ENCODE measurements at places on chromosomes 13 and 19.

GRCh38 chr13:70541451-70541850 lies 433.2 kb upstream of the KLHL1 start:
- no peak for DNase-seq

DNA sequence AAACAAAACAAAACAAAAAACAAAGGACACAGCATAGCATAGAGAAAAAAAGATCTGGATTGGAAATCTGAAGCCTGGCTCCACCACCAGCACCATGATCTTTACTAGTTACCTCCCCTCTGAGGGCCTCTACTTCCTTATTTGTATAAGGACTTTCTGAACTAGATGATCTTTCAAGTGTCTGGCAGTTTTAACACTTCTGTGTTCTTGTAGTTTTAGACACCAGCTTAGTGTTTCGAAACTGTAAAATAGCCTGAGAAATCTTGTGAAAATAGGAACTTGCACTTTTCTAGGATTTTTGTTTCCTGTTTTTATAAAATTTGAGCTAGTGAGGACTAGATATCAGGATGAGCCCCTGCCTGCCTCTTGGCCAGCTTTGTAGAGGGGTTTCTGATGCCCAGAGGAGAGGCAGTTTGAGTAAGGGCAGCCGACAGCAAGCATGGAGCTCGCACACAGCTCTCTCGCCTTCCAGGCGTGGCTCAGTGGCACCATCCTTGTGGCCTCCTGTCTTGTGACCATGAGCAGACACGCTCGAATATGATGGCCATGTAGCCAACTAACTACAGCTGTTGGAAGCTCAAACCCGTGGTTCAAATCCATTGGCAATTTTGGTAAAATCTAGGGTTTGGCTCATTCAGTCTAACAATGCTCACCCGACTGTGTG lies 319.0 kb downstream of the KCNRG start:
- DNase-seq = no peak

DNA sequence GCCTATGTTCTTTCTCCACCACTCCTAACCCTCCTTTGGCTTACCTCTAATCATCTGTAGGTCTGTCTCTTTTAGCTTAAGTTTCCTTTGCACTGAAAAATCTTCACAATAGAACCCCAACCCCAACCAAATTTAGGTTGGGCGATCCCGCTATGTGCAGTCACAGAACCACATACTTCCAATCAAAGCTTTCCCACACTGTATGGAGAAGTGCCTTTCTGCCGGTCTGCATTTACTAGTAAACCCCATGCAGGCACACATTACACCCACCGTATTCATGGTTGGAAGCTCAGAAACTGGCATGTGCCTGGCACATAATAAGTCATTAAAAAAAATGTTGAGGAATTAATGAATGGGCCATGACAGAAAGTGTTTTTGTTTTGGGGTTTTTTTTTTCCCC lies 158.4 kb downstream of the KLF12 start:
- DNase-seq = no peak

DNA sequence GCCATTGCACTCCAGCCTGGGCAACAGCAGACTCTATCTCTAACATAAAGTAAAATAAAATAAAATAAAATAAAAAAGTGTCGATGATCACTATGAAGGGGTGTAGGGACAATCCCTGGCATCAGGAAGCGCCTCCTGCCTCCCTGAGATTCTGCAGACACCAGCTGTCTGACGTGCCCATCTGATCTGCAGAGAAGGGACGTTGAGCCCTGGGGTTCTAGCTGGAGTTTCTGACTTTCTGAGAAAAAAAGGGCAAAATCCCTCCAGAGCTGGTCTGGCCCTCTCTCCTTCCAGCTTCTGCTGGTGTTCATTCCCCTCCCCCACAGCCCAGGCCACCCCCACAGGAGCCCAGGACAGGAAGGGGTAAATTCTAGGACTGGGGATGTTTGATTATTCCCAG lies 2.4 kb upstream of the ADGRE5 start:
- no peak for DNase-seq

DNA sequence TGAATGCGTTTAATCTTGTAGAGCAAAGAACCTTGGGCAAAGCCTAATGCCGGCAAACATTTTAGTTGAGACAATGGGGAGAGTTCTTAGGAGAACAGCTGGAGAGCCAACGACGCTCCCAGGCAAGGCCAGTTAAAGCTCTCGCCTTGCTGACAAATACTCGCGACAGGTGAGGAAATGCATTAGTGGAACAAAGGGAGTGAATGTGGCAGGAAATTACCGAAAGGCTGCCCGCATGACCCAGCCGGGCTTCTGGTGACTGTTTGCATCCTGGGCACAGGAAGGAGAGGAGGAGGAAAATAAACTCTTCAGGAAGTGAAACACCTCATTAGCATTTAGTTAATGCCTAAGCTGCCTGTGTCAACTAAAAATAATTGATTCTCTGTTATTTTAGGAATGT lies 74.6 kb downstream of the SHISA2 start:
- DNase-seq = no peak

DNA sequence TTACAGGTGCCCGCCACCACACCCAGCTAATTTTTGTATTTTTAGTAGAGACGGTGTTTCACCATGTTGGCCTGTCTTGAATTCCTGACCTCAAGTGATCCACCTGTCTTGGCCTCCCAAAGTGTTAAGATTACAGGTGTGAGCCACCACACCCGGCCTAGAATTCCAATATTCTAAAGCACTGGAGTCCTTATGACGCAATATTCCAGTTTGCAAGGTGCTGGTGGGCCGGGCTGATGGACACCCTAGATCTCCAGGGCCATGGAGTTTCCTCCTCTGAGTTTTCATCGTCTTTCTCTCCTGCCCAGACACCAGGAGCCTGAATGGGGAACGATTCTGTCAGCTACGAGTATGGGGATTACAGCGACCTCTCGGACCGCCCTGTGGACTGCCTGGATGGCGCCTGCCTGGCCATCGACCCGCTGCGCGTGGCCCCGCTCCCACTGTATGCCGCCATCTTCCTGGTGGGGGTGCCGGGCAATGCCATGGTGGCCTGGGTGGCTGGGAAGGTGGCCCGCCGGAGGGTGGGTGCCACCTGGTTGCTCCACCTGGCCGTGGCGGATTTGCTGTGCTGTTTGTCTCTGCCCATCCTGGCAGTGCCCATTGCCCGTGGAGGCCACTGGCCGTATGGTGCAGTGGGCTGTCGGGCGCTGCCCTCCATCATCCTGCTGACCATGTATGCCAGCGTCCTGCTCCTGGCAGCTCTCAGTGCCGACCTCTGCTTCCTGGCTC lies 8.5 kb upstream of the DHX34 start:
- DNase-seq = no peak

DNA sequence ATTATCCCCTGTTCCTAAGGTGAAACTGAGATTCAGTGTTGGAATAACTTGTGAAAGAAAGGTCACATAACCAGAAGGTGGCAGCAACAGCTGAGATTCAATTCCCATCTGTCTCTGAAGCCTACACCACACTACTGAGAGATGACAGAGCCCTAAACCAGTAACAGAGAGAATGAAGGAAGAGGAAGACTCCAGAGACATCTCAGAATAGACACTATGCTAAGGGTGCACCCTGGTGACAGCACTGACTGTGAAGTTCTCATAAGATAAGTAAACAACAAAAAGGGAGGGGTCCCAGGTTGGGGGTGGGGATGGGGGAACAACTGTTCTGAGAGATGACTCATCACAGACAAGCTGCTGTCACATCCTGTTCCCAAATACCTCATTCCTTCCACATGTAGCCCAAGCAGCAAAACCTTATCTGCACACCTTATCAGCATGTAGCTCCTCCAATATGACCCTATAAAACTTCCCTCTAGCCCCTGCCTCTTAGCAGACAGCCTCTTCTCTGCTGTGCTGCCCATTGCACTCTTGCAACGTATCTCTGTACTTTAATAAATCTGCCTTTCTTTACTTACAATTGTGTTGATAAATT lies 46.5 kb downstream of the UTP14C start:
- no peak for DNase-seq

DNA sequence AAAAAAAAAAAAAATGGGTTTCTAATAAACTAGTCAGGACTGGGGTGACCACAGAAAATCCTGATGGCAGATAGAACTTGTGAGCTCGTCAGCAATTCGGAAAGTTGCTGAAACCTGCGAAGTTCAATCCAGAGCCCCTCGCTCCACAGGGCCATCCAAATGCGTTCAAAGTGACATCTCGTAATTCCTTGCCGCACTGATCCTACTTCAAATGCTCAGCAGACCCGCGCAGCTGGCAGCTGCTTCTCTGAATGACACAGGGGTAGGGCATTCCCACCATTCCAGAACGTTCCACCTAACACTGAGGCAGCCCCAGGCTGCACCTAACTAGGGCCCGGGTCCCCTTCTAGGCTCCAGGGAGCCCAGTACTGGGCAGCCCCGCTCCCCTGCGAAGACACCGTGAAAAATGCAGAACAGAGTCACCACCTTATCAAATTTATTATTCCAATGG lies 4.8 kb upstream of the DAPK3 start:
- DNase-seq = no peak

DNA sequence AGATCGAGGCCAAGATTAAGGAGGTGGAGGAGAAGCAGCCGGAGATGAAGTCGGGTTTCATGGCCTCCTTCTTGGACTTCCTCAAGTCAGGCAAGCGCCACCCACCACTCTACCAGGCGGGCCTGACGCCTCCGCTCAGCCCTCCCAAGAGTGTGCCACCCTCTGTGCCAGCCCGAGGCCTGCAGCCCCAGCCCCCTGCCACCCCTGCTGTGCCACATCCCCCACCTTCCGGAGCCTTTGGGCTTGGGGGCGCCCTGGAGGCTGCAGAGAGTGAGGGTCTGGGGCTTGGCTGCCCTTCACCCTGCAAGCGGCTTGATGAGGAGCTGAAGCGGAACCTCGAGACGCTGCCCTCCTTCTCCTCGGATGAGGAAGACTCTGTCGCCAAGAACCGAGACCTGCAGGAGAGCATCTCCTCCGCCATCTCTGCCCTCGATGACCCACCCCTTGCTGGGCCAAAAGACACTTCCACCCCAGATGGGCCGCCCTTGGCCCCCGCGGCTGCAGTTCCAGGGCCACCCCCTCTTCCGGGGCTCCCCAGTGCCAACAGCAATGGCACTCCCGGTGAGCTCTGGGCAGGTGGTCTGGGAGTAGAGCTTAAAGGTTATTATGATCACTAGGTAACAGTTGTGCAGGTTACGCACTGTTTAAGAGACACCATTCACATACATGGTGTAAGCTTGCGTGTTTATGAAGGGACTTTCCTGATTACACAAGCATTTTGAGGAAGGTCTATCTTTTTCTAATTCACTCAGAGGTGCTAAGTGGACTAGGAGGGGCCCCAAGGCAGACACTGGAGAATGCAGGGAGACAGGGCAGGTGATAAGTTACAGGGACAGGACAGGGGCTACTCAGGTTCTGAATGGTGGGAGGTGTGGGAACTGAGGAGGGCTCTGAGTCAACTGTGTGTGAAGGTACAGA lies 8.7 kb downstream of the PRR12 start:
- DNase-seq = no peak

- DNase-seq = no peak
Measured at GRCh38 chr19:37551129-37551993, 43.2 kb downstream of the ZNF571 start.

- no peak for DNase-seq
Measured at GRCh38 chr13:21541271-21541670, 62.7 kb downstream of the MICU2 start.

- no peak for DNase-seq
Measured at GRCh38 chr19:4130744-4131438, 7.0 kb upstream of the MAP2K2 start.

DNA sequence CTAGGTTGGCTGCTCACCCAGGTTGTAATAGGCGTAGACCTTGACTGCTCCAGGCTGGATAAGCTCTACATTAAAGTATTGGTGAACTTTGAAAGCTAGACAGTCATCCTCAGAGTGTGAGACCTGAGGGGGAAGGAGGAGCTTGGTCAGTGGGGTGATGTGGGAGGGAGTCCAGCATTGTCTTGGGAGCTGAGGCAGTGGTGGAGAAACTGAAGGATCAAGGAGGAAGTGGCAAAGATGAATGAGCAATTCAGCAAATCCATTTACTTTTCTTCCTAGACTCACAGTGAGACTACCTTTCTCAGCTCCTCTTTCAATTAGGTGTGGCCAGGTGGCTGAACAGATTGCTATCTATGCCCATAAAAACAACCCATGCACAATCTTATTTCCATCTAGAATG lies 10.2 kb upstream of the TNFSF14 start:
- DNase-seq = no peak

DNA sequence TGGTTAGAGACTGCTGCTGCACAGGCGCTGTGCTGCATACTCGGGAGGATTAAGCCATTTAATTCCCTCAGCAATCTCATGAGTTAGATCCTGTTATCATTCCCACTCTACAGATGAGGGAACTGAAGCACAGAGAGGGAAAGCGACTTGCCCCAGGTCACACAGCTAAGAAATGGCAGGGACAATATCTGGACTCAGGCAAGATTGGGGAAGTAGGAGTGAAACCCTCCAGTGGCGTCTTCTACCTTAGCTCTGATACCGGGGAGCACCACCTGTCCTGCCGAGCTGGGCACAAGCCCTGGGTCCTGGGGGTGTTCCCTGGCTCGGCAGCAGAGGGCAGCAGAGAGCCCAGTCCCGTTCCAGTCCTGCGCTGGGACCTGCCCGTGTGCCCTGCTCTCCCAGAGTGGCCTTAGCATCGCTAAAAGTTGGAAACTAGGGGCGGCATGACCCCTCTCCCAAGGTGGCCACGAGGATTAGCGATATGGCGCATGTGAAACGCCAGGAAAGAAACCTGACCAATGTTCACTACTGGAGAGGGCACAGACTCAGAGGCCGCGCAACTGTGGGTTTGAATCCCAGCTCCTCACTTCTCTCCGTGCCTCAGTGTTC lies 20.5 kb downstream of the CYTH2 start:
- DNase-seq = peak; percentile 60

- DNase-seq = no peak
Measured at GRCh38 chr19:50203281-50204080, at the start of gene MYH14. MYH14 (plus strand) TSS chr19:50203622; CDS start chr19:50210366, 6,744 bp downstream.

GRCh38 chr13:100668408-100668807 lies 6.2 kb downstream of the TMTC4 start:
- DNase-seq = no peak

- no peak for DNase-seq
Measured at GRCh38 chr19:1438933-1439354, 748 bp downstream of the RPS15 start.

DNA sequence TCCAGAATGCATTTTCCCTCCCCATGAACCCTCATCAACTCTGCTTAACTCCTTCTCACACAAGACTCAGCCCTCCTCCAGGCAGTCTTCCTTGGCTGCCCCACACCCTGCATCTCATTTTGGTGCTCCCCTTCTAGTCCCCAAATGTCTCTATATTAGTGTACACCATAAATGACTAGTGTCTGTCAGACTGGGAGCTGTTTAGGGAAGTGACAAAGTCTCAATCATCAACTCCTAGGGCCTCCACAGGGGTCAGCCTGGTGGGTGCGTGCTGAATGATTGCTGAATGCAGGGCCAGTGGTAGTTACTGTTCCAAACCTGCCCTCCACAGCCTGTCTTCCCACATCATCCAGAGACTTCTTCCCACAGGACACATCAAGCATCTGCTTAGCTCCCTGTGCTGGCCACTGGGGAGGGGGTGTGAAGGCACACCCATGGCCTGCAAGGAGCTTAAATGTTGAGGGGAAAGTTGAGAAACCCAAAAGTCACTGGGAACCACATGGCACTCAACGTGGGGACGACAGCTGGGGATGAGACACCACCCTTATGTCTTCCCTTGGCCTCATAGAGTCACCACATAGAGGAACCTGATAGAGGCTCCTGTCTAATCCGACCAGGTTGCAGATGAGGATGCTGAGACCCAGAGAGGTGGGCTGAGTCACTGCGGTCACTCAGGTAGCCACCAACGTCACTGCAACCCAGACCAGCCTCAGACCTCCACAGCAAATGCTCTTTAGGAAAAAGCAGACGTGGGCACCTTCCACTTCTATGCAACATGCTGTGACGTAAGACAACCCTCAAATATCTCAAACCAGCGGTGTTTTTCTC lies 79.3 kb upstream of the TM9SF2 start:
- no peak for DNase-seq
